CD8-positive, alpha-beta memory T cell (primary cell): ENCODE measurements at places on chromosomes 13 and 19.

GRCh38 chr13:66933994-66934393 lies 296.1 kb downstream of the PCDH9 start:
- DNase-seq = no peak

- no peak for DNase-seq
These were observed 5.8 kb downstream of the CD320 start for GRCh38 chr19:8302357-8302691.

GRCh38 chr13:21730186-21730880 lies 59.5 kb downstream of the FGF9 start:
- no peak for DNase-seq

GRCh38 chr19:20964798-20965197 lies 41.7 kb downstream of the ZNF85 start:
- DNase-seq = no peak

DNA sequence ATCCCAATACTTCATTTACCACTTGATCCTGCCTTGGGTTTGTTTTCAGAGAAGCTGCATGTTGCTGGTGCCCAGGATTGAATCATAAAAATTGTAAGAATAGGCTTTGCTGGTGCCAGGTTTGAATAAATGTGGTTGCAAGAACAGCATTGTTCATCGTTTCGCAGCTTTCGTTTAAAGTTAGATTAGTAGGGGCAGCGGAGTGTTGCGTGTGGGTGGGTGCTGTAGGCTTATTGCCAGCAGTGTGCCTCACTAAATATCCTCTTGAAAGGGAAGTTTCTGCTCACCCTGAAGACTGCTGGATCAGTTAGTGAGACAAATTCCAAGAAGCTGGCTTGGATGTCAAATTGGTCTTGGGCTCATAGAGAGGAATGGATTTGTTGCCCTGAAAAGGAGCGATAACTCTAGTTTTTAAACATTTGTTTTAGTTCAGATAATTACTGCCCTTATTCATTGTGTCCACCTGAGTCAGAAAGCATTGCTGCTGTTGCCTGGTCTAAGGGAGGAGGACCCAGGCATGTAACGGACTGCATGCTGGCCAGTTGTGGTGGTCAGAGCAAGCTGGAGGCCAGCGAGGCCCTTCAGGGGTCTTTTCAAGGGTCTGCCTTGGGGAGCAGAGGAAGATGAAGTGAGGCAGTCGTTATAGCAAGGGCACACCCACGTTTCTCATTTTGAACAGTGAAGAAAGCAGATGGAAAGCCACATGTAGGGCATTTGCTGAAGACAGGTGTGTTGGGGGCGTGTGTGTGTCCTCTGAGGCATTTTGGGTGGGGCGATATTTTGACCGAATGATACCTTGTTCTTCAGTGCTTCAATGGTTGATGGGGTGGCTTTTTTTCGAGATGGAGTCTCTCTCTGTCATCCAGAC lies 8.5 kb downstream of the ILF3 start:
- no peak for DNase-seq

GRCh38 chr19:6794686-6795431 lies 22.4 kb downstream of the VAV1 start:
- DNase-seq = no peak
